Right renal pelvis (tissue), 4 donors: ENCODE measurements at places on chromosomes 12 and 14. TPM values are rescaled to one million over a fixed set of nuclear protein-coding genes. Genes with fewer than 3 reads are reported as not detected.

CCDC38 gene
- polyA plus RNA-seq = 0.49 TPM

EGLN3 gene
- polyA plus RNA-seq = 18.4 TPM

DNA sequence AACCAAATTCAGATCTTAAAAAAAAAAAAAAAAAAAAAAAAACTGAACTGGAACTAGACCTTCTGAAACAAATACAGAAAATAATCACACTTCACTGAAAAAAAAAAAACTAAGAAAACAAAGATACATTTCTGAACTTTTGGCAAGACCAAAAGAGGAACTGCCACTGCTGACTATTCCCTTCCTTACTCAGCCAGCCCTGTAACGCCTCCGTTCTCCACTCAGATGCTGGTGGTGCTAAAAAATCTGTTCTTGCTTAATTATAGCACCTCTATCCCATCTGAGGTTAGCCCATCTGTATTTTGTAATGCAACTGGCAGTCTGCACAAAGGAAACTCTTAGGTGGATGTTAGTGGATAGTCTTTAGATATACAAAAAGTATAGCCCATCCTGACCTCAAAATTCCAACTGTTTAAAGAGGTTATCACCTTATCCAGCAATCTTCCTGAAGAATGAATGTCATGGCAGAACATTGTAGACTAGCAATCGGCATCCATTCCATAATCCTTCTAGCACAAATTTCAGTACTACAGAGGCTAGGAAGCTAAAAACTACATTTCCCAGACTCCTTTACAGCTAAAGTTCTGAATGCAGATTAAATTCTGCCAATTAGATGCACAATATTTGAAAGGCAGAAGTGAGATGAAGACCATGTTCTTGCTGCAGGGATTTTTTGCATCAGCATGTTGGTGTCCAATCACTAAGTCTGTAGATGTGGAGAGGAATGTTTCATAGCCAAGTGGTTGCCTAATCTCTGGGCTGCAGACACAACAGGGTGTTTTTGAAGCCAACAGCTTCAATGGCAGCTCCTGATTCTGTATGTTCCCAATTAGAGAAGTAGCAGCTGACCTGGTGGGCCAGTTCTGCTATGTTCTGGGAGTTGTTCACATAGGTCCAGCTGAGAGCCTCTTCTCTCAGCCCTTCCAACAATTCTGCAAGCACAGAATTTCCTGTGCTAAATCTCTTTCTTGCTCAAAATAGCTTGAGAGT lies 5.7 kb downstream of the MAP3K9 start:
- DNase-seq = no peak

DNA sequence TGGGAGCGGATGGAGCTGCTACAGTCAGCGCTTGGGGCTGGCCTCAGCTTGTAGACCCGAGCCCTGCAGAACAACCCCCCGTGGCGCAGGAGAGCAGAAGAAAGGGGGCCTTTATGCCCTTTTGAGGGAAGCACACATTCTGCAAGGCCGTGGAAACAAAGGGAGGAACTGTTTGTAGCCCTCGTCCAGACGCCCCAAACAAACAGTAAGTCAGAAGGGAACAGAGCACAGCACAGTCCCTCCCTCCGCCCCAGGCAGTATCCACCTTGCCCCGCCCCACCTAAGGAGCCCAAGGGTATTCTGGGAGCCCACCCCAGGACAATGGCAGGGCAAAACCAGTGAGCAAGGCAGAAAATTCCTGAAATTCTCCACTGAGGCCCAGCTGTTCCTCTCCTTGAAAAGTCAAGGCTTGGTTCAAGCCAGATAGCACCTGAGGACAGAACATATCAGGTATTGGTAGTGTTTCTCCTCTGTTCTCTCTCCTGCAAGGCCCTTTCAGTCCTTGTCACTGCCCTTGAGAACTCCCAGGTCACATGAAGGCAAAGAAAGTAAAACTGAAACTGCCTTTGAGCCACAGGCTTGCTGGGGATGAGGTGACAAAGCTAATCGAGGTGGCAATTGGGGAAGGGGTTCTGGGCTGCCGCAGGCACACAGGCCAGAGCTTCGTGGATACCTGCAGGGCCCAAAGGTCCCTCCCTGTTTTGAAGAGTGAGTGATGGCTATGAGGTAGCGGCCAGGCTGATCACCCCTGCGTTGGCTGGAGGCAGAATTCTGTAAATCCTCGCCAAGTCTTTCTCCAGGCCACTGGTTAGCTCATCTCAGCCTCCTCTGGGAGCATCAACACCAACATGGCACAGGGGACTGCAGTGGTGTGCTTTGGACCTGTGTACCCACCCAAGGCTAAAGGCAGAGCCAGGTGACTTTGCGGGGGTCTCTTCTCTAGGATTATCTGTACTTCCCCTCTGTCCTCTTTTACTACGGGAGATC lies 499 bp downstream of the DGLUCY start:
- DNase-seq = peak; percentile 39

- DNase-seq = no peak
Measured at GRCh38 chr14:62409169-62409568, 636.1 kb downstream of the KCNH5 start.
